GM12878 (cell line): ENCODE measurements at places on chromosomes 1 and 21. TPM values are rescaled to one million over a fixed set of nuclear protein-coding genes. Genes with fewer than 3 reads are reported as not detected.

DNA sequence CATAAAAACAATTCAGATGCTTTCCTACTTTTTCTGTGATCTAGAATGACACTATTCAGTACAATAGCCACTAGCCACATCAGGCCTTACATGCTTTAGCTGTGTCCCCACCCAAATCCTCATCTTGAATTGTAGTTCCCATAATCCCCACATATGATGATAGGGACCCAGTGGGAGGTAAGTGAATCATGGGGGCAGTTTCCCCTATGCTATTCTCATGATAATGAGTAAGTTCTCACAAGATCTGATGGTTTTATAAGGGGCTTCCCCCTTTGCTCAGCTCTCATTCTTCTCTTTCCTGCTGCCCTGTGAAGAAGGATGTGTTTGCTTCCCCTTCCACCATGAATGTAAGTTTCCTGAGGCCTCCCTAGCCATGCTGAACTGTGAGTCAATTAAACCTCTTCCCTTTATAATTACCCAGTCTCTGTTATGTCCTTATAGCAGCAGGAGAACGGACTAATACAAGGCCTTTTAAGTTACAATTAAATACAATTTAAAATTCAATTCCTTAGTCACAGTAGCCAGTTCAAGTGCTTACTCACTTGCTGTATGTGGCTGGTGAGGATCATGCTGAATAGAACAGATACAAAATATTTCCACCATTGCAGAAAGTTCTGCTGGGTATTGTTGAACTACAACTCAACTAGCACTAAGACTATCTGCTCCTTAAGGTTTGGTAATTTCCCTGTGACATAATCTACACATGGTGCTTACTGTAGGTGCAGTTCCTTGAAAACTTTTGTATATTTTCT is 106.7 kb downstream of the SCMH1 start:
- no peak for DNase-seq

Gene CSF3R
- total RNA-seq, result 0.13 TPM in 1 of 2 replicates, not detected in the other

- no peak for DNase-seq
Measured at GRCh38 chr1:167442854-167443565, 75.3 kb downstream of the CD247 start.

DNA sequence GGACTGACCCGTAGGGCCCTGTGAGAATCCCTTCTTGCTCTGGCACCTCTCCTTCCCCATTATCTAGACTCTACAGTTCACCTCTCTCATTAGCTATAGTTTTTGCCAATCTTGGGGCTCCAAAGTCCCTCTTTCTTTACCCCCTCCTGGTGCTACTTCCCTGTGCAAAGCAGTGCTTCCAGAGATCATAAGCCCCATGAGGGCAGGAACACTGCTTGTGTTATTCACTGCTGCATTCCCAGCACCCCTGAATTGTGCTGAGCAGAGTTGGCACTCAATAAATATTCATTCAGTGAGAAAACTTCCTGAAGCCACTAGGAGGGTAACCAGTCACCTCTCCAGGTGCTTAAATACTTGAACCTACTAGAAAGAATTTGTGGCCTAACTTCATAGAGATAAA is 2.1 kb upstream of the H3-3A start:
- no peak for DNase-seq
